ENCODE measurements at places on chromosomes 4 and X.
A peak's percentile ranks its signal among the peaks of the same experiment; 100 is the strongest.

DNA sequence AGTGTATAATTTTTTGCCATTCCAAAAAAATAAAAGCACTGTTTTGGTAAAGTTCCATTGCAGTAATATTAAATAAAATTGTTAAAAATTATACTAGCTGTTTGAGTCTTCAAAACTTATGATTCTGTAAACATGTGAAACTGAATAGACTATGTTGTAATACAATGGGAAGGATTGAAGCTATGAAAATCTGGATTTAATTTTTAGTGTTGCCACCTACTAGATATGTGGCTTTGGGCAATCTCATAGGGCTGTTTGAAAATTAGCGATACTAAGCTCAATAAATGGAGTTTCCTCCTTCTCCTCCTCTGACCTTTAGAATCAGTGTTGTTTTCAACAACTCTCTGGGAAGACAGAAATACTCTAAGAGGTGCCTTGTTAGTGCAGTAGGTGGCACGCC is 4.5 kb downstream of the PGRMC2 start:
- no peak for DNase-seq

DNA sequence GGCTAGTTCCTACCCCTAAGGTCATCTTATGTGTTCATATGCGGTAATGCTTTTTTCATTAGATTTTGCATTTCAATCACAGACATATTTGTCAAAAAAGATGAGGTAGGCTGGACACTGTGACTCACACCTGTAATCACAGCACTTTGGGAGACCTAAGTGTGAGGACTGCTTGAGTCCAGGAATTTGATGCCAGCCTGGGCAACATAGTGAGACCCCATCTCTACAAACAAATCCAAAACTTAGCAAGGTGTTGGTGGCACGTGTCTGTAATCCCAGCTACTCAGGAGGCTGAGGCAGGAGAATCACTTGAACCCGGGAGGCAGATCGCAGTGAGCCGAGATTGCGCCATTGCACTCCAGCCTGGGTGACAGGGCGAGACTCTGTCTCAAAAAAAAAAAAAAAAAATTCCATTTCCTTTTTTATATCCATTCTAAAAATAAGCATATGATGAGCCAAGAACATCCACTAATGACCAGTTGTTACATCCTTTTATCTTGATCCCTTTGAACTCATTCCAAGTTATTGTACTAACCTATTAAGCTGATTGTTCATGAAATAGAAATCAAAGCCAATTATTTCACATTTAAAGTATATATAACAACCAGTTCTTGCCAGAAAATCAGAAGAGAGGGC is 23.4 kb downstream of the PGAM4 start:
- DNase-seq = no peak

- no peak for DNase-seq
Observed at GRCh38 chr4:22070256-22070655, 121.7 kb upstream of the KCNIP4 start.

DNA sequence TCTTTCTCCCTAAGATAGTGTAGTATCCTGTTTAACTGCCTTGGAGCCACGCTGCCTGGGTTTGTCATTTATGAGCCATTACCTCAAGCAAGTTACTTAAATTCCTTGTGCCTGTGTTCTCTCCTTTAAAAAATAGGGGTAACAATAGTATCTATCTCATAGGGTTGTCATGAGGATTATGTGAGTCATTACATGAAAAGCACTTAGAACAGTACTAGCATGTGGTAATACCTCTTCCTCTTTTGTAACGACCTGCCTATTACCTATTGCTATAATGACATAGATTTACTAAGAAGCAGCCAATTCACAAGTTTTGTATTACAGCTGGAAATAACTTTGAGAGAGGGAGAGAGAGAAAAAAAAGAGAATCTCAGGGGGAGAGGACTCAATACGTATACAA is 834.7 kb downstream of the RAPGEF2 start:
- DNase-seq = no peak

GRCh38 chrX:153966841-153967535 is 4.6 kb downstream of the HCFC1 start:
- DNase-seq = no peak

DNA sequence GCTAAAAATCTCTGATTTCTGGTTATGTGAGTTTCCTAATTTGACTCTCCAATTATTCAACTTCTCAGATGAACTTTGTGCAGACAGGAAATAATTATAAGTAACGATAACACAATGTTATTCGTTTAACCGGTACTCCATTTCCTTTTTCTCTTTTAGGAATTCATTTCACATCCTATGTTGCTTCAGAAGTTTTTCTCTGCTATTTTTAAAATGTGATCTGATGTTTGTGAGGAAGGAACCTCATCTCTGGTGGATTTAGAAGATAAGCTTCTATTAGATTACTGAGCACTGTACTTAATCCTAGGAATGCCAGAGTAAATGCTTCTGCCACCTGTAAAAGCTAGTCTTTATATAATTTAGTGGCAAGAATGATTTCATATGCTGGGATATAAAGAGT is 116.0 kb upstream of the ETNPPL start:
- DNase-seq = no peak

GRCh38 chr4:75071317-75071716 is 138.4 kb downstream of the PARM1 start:
- no peak for DNase-seq

DNA sequence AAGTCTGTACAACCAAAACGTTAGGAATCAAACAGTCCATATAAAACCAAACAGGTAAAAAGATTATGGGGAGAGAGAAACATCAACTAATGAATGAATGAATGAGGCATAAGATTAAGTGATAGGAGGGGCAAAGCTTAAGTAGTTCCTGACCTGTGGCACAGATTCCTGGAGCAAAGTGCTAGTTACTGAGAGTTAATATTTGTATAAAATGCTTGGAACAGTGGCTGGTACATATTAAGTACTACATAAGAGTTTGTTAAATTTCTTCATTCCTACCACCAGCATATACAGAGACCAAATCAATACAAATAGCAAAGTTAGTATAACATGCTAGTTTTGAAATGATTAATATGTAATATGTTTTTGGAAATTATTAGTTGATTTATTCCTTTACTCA is 363.7 kb downstream of the ADAM29 start:
- no peak for DNase-seq

DNA sequence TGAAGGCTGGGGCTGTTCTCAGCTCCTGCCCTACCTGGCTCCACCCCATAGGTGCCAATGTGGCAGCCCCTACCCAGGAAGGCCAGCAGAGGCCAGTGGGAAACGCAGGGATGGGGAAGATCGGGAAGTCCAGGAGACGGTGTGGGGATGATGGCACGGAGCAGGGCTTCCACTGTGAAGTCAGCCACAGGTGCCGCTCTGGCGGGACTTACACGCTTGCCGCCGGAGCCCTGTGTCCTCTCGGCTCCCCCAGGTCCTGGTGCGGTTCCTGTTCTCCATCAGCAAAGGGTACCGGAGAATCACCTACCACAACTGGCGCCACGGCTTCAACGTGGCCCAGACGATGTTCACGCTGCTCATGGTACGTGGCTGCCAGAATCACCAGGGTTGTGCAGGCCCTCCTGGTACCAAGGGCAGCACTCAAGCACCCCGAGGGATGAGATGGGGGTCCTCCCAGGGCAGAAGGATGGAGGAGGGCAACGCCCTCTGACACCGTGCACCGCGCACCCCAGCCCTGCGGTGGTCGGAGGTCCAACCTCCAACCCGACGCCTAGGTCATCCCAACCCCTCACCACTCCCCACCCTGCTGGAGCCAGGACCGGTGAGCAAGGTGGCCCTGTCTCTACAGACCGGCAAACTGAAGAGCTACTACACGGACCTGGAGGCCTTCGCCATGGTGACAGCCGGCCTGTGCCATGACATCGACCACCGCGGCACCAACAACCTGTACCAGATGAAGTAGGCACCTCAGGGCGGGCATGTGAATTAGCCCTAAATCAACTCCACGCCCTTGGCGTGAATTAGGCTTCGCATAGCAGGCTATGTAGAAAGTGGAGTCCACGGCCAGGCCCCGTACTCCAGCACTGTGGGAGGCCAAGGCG is 12.0 kb downstream of the ATP5ME start:
- DNase-seq = no peak

DNA sequence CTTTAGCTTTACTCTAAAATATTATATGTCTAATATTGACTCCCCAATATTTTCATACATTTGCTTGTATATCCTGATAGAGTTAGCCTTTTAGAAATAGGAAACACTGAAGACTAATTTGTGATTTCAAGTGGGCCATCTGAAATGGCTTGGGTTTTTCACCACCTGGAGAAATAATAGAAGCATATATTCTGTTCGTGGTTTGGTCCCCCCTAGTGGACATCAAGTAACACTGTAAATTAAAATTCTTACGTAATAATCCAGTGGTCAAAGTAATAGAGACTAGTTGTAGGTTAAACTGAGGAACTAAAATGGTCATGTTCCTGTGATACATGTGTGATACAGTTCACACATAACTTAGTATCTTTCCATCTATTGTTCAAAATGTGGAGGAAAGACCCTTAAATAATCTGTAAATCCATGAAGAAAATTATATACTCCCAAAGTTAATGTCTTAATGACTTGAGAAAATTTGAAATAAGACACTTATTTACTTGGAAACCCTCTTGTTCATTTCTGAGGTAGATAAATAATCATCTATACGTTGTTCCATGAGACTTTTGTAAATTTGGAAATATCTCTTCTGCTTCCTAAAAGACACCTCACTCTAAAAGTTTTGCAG is 79.8 kb upstream of the SMARCAD1 start:
- DNase-seq = peak; percentile 47

GRCh38 chr4:40681600-40681999 is 51.9 kb upstream of the RBM47 start:
- DNase-seq = no peak

DNA sequence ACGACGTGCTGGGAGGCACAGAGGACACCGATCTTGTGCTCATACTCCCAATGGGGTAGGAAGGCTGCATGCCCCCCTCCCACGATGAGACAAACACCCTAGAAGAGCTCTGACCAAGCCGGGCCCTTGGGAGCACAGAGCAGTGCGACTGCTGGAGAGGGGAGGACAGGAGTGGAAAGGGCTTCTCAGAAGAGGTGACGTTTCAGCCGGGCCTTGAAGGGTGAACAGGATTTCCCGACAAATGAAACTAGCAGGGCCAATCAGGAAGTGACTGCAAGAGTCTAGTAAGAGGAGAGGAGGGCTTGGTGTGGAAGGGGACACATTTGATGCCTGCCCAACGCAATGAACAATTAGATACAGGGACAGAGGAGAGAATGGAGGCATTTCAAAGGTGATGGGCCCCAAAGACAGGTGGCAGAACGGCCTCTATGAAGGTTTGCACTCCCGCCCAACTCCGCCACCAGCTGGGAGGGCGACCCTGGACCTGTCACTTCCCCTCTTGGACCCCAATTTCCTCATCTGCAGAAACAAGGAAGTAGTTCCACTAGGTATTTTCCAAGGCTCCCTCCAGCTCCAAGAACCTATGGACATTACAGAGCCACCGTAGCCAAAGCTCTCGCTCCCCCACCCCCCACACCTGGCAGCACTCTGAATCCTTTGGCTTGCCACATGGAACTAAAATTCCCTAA is 3.9 kb downstream of the HCFC1 start:
- no peak for DNase-seq

DNA sequence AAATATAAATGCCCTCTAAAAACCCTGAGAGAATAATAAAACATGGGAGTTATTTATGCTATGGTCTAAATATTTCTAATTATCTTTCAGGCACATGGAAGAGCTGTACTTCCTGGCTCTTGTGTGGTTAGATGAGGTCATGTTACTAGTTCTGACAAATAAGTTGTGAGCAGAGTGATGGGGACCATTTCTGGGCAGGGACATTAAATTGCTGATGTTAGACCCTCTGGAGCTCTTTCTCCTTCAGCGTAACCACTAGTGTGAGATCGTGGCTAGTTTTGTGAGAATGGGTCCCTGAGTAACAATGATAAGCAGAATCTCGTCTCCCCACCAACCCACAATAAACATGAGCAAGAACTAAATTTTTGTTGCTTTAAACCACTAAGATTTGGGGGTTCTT is 108.0 kb downstream of the MAML3 start:
- no peak for DNase-seq

- no peak for DNase-seq
Observed at GRCh38 chr4:76624931-76625715, 190.1 kb downstream of the SHROOM3 start.

- no peak for DNase-seq
Observed at GRCh38 chr4:81424816-81425755, 46.6 kb downstream of the RASGEF1B start.

DNA sequence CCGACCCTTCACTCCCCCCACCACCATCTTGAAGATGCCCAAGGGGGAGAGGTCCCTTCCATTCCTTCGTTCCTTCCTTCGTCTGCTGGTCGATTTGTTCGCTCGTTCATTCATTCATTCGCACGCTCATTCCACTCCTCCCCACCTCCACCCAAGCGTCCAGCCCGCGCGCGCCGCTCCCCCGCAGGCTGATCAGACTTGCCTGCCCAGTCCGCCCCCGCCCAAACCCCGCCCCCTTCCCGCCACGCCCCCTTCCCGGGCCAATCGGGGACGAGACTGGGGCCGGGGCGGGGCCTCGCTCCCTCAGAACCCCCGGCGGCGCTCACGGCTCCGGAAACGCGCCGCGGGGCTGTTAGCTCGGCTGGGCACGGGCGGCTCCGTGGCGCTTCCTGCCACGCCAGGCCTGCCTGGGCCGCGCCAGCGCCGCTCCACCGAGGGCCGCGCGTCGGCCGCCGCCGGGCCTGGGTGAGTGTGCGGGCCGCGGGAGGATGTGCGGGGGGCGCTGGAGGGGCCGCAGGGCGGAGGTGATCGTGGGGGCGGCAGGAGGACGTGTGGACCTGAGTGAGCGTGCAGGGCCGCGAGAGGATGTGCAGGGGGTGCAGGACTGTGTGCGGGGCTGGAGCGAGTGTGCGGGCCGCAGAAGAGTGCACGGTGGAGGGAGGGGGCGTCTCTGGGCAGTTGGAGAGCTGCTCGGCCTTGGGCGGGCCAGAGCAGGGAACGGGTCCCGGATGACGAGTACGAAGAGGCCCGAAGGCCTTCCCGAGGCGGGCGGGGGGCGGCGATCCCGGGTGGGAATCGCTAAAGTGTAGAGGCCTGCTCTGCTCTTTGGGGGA is at the start of gene ZNF275:
ZNF275 (plus strand) TSS at position 333 of the 833 bp plus-strand sequence. CDS start 2,527 bp downstream, outside the sequence.
- peak; percentile 90 for DNase-seq

GRCh38 chr4:7744142-7744804 is 195.4 kb downstream of the AFAP1 start:
- no peak for DNase-seq

DNA sequence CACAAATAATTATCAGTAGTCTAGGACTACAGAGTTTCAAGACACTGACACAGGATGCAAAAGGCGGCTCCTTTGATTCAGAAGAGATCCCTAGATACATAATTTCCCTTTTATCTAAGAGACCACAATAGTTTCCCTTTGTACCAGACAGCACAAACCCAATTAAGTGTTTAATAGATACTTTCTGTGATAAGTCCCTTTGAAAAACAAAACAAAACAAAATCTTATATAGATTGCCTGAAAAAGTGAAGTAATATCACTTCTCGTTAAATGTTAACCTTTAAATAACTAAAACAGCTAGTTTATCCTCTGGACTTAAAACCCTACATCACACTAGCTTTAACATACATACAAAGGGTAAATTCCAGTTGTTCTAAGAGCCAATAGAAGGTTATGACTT is 49.9 kb downstream of the APBB2 start:
- no peak for DNase-seq

- DNase-seq = no peak
Observed at GRCh38 chr4:59540311-59540710, 1659.8 kb upstream of the ADGRL3 start.

- DNase-seq = peak; percentile 24
Observed at GRCh38 chrX:86002076-86002896, 45.1 kb downstream of the CHM start.

- no peak for DNase-seq
Observed at GRCh38 chr4:169222761-169223160, 48.0 kb downstream of the SH3RF1 start.
